Type B pancreatic cell (in vitro differentiated cells): ENCODE measurements at places on chromosomes 7 and 10.

- DNase-seq, result no peak
Measured at GRCh38 chr10:23834091-23834490, 374.8 kb upstream of the KIAA1217 start.

GRCh38 chr7:94276795-94277194 is 117.9 kb upstream of the COL1A2 start:
- DNase-seq, result no peak

DNA sequence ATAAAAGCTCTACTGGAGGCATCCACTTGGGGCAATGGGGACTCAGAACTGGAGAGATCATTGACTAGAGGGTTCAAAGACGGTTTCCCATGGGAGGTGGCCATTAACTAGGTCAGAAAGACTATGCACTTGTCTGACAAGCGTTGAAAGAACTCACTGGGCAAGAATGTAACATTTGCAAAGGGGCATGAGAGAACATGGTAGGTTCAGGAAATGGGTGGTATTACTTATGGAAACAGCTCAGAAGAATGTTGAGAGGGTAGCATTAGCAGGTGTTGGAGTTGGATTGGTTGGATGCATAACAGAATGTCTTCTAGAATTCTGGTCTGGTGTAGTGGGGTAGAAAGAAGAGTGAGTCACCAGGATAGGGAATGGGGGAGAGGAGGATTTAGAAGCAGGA is 119.1 kb upstream of the CDCA7L start:
- no peak for DNase-seq

DNA sequence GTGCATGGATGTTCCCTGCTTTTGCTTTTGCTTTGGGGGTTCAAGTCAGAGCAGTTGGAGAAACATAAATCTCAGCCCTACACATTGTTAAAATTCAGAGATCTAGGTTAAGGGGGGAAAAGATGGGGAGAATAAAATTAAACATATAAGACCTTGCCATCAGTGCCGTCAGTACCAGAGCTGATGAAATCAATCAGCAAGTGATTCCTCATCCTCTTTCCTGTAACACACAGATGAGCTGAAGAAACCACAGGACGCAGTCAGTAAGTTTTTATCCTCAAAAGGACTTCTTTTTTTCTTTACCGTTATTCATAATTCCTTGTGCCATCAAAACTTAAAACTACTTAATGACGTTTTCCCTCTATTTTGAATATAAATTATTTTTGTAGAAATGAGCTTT is 5.9 kb downstream of the HECW1 start:
- no peak for DNase-seq

DNA sequence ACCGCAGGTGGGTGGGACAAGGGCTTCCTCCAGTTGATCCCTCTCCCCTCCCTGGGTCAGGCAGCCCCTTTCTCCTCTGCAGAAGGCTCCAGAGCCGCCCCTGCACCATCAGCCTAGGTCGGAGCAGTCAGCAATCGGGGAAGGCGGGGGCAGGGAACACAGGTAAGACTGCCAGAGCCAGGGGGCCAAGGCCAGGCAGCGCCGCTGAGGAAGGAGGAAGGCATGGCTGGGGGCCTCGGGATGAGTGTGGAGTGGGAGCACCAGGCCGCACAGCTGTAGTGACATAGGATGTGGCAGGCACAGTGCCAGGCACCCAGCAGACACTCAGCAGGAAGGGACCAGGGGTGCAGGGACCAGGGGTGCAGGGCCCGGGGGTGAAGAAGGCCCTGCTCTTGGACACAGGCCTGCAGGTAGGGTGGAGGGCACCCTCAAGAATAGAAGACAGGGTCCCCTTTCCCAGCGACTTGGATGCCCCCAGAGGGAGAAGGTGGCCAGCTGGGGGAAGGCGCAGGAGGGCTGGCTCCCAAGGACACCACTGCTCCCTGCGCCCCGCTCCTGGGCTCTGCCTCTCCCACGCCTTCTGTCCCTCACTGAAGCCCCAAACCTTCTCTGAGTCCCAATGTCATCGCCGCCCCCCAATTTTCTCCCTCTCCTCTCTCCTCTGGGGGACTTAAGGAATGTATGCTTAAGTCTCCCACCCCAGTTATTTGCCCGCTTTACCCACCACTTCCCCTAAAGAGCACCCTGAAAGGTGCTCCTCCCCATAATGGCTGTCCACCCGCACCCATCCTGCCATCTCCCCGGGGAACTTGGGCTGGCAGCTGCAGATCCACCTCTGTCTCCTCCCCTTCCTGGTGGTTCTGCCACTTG is 38.5 kb downstream of the CAMK2B start:
- DNase-seq, result peak; percentile 65

GRCh38 chr7:90485734-90486316 is 16.4 kb downstream of the PTTG1IP2 start:
- DNase-seq, result no peak

GRCh38 chr7:84447636-84448293 is 253.2 kb upstream of the SEMA3A start:
- DNase-seq, result no peak

DNA sequence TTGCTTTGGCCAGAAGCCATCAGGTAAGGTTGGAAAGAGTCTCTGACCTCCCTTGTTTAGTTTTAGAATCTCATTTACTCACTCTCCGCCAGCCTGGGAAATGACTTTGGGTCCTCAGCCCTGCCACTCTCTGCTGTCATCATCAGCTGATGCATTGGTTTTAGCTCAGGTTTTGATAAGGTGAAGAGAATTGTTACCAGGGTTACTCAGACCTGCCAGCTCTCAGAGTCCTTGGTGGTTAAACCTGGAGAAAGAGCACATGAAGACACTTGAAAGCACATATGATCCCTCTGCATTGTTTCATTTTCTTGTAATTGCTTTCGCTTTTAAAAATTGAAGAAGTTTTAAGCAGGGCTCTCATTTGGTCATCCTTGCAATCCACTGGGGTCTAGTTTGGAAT is 4.0 kb upstream of the CROT start:
- DNase-seq, result no peak

- no peak for DNase-seq
Measured at GRCh38 chr7:4638781-4639575, 43.1 kb upstream of the FOXK1 start.

GRCh38 chr7:123747620-123748141 is 1.1 kb downstream of the WASL start:
- no peak for DNase-seq

DNA sequence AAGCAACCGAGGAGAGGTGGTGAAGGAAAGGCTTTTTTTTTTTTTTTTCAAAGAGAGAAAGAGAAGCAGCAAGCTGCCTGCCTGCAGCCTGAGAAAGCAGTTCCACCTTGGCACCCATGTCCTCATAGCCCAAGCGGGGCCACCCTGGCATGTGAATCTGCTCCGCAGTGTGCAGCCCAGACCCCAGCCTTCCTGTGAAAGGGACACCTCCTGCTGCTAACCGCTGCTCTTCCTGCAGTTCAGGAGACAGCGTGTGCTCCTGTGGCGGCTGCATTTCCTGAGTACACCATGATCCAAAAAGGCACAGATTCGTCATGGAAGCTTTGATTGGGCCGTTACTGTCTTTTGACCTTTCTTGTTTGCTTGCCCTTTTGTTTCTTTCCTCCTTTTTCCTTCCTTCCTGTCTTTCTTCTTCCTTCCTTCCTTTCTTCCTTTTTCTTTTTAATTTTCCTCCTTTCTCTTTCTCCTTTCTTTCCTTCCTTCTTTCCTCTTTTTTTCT is 38.1 kb downstream of the IKZF1 start:
- no peak for DNase-seq

GRCh38 chr7:79548727-79549126 is 95.3 kb upstream of the MAGI2 start:
- no peak for DNase-seq

DNA sequence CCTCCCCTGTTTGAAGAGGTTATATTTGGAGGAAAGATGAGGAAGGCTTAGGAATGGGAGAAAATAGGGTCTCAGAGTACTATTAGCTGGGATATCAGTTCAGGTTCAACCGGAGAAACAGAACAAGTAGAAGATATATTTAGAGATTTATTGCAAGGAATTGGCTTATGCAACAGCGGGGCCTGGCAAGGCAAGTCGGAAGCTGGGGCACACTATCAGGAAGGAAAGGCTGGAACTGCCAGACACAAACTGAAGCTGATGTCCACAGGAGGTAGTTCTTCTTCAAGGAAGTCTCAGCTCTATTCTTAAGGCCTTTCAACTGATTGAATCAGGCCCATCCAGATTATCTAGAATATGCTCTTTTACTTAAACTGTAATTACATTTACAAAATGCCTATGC is 939.6 kb upstream of the C7orf33 start:
- DNase-seq, result no peak

GRCh38 chr7:158926348-158926747 is 70.0 kb downstream of the DYNC2I1 start:
- DNase-seq, result no peak

- DNase-seq, result no peak
Measured at GRCh38 chr10:14474656-14475055, 143.9 kb upstream of the FRMD4A start.

GRCh38 chr7:150734254-150734653 is 3.0 kb upstream of the GIMAP5 start:
- DNase-seq, result no peak

DNA sequence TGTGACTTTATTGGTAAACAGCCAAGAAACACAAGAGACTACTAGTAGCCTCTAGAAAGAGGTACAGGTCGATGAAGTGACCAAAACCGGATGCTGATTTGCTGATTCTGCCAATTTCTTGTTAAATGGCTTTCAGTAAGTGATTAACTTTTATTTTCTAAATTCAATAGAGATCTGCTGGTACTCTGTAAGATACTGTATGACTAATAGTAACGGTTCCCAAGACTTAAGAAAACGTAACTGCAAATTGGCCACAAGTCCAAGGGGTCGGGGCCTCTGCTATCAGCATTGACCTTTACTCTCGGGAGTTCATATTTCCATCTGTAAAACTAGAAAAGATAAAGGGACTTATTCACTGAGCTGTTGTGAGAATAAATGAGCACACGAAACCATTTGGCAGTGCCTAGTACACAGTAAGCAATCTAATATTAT is 1.4 kb downstream of the FAM3C start:
- DNase-seq, result no peak

GRCh38 chr7:92135052-92135889 is 994 bp upstream of the CYP51A1 start:
- no peak for DNase-seq

GRCh38 chr10:18404530-18404929 is 246.9 kb downstream of the NSUN6 start:
- DNase-seq, result no peak

DNA sequence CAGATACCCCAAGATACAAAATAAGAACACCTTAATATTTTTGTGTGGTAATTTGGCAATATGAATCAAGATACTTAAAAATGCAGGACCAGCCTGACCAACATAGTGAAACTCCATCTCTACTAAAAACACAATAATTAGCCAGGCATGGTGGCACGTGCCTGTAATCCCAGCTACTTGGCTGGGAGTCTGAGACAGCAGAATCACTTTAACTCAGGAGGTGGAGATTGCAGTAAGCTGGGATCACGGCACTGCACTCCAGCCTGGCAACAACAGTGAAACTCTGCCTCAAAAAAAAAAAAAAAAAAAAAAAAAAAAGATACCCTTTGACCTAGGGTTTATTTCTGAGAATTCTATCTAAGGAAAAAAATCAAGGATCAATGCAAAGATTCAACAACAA is 450.7 kb downstream of the SORCS1 start:
- no peak for DNase-seq

DNA sequence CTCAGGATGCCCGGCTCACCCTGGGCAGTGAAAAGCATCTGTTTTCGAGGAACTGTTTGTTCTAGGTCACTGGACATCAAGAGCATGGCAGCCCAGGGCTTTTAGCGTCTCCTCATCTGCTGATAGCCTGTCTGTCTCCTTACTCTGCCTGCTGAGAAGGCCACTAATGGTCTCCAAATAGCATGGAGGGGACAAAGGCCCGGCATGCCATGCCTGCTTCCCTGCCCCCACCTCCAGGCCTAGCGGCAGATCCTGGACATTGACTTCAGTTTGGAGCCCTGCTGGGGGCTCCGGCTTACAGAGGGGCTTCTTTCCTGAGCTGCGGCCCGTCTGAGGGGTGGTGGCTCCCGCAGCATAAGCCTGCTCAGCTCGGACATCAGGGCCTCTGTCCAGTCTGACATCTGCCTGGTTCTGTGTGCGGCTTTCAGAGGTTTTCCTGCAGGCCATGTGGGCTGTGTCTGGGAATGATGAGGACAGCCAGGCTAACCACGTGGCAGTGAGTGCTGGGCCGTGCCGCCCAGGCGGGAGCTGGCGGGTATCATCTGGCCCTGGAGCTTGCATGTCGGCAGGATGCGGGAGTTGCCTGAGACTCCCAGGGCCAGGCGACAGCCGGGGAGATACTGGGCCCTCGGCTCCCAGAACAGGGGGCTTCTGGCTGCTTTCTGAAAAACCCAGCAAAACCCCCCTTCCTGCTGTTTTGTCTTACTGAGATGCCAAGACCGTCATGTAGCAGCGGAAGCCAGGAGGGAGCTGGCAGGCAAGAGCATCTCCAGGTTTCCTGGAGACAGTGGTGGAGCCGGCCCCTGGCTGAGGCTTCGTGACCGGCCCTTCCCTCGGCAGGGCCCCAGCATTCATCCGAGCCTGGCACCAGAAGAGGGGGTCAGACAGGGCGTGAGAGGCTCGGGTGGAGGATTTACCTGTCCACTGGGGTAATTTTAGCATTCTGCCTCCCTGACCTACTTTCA is 9.2 kb downstream of the PFKFB3 start:
- DNase-seq, result no peak

DNA sequence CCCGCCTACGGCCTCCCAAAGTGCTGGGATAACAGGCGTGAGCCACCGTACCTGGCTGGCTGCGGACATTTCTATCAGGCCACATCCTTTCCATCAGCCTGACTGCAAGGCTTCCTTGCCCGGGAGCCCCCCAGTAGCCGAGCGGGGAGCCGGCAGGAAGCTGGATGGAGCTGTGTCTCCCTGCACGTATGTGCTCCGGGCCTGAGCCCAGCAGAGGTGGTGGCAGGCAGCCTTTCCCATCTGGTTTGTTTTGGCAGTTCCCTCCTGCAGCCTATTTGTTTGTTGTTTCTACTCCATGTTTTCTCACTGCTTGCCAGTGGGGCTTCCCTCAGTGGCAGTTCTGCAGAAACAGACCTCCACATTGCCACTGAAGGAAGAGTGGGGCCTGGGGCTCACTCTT is 5.4 kb downstream of the POP7 start:
- no peak for DNase-seq

DNA sequence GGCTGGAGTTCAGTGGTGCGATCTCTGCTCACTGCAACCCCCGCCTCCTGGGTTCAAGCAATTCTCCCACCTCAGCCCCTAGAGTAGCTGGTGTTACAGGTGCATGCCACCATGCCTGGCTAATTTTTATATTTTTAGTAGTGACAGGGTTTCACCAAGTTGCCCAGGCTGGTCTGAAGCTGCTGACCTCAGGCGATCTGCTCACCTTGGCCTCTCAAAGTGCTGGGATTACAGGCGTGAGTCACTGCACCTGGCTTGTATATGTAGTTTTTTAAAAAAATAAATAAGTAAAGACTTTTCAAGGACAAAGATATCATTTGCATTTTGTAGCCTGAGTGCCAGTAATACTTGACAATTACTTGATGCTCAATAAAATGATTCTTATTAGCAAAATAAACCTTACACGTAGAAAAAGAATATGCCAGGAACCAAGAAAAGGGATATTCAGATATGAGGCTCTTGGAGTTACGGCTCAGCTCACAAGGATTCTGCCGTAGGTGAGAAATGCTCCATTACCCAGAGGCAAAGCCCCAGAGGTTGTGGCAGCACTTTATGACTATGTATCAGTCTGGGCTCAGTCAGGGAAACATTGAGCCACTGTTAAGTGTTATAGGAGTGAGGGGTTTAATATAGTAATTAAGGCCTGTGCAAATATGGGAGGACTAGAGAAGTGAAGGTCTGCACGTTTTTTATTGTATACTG is 98.5 kb downstream of the TPST1 start:
- DNase-seq, result no peak
